ENCODE measurements at places on chromosomes 6 and 20.

- no peak for DNase-seq
Observed at GRCh38 chr20:39839399-39840119, 849.5 kb downstream of the MAFB start.

- no peak for DNase-seq
Observed at GRCh38 chr6:33689879-33690278, 21.6 kb downstream of the UQCC2 start.

DNA sequence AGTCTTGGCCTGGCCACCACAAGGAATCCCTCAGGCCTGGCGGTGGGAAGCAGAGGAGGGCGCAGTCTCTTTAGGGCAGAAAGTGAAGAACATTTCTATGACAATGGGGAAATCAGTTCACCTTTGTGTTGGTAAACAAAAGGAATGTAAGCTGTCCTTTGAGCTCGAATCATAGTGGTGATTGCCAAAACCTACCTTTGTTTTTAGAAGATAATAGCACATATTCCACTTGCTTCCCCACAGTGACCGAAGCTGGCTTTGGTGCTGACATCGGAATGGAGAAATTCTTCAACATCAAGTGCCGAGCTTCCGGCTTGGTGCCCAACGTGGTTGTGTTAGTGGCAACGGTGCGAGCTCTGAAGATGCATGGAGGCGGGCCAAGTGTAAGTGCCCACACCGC lies 144.1 kb downstream of the MTHFD1L start:
- no peak for DNase-seq

DNA sequence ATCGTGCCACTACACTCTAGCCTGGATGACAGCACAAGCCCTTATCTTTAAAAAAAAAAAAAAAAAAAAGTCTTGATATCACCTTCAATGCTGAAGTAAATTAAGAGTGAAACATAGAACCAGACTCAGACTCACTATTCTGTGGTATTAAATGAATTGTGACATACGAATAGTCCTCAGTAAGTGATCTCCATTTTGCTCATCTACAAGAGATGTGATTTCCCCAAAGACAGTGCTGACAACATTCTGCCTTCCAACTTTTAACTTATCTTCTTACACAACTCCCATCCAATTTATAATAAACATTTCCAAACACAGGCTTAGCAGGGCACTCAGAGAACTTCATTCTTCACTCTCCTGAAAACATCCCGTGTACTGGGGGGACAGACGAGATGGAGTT lies 8.0 kb downstream of the ZBTB24 start:
- no peak for DNase-seq

GRCh38 chr20:58584051-58584824 lies 66.8 kb upstream of the STX16 start:
- DNase-seq, result no peak

GRCh38 chr6:105929626-105930025 lies 156.5 kb upstream of the PRDM1 start:
- no peak for DNase-seq

DNA sequence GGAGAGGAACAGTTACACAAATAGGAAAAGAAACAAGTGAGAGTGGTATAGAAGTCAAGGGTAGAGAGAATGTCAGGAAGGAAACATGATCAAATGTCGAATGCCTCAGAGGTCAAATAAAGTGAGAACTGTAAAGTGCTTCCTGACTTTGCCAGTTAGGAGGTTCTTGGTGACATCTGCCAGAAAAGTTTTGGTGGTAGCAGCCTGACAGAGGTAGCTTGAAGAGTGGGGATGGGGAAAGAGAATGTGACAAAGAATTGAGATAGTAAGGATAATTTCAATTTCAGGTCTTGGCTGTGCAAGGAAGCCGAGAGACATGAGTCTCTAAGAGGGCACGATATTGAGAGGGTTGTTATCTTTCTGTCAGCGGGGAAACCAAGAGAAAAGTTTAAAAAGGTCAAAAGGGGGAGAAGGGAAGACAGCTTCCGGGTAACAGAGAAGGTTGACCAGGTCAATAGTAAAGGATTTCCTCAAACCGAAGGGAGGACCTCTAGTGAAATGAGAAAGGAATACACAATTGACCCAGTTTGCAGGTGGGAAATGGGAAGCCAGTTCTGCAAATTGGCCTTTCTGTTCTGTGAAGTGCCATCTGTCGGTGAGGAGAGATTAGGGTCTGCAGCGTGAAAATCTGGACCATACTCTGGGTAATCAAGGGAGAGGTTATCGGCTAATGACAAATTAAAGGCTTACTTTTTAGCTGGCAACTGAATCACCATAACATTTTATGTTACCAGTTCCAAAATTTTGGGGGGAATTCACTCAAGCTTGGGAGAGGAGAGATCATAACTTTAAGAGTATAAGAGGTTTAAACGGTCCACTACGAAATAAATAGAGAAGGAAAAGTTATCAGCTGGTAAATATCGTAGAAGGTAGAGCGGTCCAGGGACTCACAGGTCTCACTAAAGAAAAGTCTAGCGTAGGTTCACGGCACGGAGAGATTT lies 973 bp upstream of the BRD2 start:
- DNase-seq, result peak; percentile 72

DNA sequence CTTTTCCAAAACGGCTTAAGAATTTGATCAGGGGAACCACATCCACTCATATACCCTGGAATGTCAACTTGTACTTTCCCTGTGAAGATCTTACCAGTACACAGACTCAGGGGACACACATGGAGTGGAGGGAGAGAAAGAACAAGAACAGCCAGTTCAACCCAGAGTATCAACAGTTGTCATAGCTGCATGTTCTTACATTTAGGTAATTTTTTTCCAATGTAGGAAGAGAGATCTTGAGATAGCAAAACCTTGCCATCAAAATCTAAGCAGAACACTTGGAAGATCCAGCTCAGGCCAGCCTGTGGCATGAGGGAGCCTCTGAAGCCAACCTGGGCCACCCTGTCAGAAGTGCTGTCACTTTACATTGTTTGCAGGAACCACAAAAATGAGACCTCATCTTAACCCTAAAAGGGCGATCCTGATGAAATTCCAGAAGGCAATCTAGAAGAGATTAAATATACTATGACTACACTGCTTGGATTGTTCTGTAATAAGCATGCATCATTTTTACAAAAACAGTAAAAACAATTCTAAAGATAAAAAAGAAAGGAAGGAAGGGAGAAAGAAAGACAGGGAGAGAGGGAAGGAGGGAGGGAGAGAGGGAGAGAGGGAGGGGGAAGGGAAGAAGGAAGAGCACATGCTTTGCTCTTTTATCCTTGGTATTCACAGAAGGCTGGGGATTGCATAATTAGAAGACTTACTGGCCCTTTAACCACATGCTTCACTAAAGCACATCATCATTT lies 124.7 kb upstream of the TCF21 start:
- DNase-seq, result peak; percentile 61

- no peak for DNase-seq
Observed at GRCh38 chr6:47098570-47098993, 56.5 kb upstream of the ADGRF1 start.

- DNase-seq, result no peak
Observed at GRCh38 chr20:57130160-57130772, 136.2 kb downstream of the BMP7 start.

DNA sequence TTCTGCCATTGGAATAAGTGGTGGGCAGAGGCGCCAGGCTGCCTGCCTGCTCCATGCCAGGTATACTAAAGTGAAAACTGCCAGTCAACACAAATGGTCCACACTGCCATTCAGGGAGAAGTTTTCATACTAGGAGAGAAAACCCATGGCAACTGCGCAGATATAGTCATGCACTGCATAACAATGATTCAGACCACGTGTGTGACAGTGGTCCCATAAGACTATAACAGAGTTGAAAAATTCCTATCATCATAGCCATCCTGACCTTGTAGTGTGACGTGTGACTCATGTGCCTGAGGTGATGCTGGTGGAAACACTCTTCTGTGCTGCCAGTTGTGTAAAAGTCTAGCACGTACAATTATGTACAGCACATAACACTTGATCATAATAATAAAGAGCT lies 25.1 kb downstream of the ZC3H12D start:
- DNase-seq, result peak; percentile 36

DNA sequence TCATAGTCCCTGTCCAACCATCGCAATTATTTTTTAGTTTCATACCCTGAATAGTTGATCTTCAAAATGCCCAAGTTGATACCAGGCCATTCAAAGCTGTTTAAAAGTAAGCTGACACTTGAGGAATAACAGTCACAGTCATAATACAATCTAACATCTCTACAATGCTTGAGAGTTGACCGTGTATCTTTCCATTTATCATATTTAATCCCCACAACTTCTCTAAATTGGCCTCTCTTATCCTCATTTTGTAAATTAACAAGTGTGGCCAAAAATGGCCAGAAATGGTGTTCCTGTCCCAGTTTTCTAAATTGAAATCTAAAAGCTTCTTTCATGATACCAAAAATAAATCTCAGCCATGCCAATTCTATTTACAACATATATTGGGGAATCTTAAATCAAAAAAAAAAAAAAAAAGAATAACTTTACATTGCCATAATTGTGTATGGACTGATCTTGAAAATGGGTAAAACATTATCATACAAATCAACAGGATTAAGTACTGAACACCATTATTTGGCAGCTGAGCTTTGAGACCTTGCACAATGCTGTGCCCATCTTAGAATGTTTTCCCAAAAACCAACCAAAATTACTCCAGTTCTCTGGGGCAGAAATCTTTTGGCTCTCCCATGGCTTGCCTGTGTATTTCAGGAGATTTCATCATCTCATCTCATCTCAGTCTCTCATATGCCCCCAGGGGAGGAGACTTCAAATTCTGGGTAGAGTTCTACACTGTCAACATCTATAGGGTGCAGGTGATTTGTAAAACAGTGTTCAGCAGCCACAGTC lies 448.7 kb upstream of the JARID2 start:
- no peak for DNase-seq

DNA sequence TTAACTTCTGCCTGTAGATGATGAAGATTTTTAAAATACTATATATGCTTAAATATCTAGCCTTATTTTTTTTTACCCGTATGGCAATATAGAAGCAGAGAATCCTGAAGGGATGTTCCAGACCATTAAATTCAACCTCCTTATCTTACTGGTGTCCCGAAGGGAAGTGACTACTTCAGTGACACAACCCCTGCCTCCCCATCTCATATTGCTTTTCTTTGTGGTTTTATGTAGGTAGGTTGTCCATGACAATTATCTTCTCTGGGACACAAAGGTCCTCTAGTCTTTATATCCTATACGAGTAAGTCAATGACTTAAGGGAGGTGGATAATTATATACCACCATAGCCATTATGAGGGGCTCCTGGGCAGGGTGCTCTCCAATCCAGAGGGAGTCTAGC lies 57.4 kb upstream of the EMILIN3 start:
- DNase-seq, result no peak

DNA sequence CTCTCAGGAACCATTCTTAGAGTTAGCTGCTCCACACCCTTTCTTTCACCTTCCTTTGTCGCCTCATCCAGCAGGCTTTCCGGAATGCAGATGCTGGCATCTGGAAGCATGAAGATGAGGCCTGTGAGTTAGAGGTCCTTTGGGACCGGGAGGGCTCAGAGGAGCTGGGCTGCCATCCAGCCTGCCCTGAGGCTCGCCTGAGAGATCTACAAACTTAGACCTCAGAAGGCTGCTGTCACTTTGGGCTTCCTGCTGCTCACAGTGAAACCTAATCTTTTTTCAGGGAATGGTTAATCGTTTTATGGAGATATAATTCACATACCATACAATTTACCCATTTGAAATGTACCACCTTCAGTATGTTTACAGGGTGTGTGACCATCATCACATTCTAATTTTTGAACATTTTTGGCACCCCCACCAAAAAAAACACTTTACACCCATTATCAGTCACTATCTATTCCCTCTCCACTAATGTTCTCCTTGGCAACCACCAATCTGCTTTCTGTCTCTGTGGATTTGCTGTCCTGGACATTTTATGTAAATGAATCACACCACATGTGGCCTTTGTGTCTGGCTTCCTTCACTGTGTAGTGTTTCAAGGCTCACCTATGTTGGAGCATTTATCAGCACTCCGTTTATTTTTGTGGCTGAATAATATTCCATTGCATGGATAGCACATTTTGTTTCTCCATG lies 20.0 kb upstream of the MPC1 start:
- no peak for DNase-seq

GRCh38 chr6:130602151-130602770 lies 224.9 kb upstream of the SMLR1 start:
- DNase-seq, result peak; percentile 70

DNA sequence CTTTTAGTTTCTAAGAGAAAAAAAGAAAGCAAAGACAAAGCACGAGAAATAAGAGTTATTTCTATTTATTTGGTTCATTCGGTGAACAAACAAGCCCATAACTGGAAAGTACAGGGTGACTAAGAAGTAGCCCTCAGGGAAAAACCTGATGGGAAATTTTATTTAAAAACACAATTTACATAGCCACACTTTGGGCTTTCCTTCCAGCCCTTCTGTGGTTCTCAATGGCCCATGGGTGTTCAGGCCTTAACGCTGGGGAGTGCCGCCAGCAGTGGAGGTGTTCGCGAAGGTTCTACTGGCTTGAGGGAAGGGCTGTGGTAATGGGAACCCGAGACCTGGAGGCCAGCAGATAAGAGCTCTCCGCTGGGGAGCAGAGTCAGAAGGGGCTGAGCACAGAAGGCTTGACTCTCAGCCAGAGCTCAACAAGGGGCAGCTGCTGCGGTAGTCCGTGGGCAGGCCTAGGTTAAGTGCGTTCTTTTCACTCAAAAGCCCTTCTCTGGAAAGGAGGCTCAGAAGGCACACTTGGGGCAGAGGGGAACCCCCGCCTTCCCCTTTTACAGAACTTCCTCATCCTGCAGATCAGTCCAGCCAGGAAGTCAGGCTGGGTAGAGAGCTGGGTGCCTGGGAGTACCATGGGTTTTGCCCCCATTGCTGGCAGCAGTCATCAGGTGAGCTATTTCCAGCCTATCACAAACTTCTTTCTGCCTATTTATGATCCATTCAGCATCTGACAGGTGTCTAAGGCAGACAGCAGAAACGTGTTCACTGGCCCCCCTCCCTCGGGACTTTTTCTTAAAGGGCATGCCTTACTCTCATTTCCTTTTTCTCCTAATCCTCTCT lies 8.8 kb upstream of the CD83 start:
- DNase-seq, result no peak

GRCh38 chr20:51578145-51578459 lies 35.6 kb upstream of the NFATC2 start:
- DNase-seq, result no peak

DNA sequence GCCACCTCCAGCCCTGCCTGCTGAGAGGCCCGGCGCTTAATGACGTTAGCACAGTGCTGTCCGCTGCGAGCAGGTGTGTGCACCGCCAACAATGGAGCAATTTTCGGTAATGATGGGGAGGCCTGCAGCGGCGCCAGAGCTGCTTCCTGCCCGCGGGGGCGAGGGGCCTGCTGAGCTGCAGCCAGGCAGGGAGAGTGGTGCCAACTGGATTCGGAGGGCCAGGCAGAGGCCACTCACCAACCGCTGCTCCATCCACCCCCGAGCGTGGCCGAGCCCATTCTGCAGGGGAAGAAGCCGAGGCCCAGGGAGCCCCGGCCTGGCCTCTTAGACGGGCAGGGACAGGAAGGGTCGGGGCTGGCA lies 9.6 kb downstream of the HRH3 start:
- no peak for DNase-seq
